ENCODE measurements at places on chromosomes 4 and X. TPM values are rescaled to one million over a fixed set of nuclear protein-coding genes. Genes with fewer than 3 reads are reported as not detected.

PLAC8 gene
- total RNA-seq, result 206 TPM

MAGEA10 gene
- not detected for total RNA-seq

TCEAL7 gene
- not detected for total RNA-seq

GSX2 gene
- not detected for total RNA-seq

SMR3B gene
- total RNA-seq, result not detected

TCEAL8 gene
- total RNA-seq, result 14.5 TPM

ZFP92 gene
- 1.5 TPM for total RNA-seq

CCKAR gene
- total RNA-seq, result not detected

XPNPEP2 gene
- total RNA-seq, result 0.66 TPM

SLC9B1 gene
- total RNA-seq, result 1.5 TPM

SFRP2 gene
- not detected for total RNA-seq

OTC gene
- total RNA-seq, result not detected

SSX3 gene
- not detected for total RNA-seq

SLC6A14 gene
- total RNA-seq, result not detected

CSN1S1 gene
- total RNA-seq, result not detected

CTAG2 gene
- not detected for total RNA-seq
